ENCODE measurements at places on chromosomes 3 and 15. TPM values are rescaled to one million over a fixed set of nuclear protein-coding genes. Genes with fewer than 3 reads are reported as not detected.

- no peak for DNase-seq
Measured at GRCh38 chr15:58758141-58758540, 8.6 kb upstream of the ADAM10 start.

Gene MB21D2
- 17.7 TPM for total RNA-seq

Gene TMEM44
- 9.4 TPM for total RNA-seq

Gene GRIP2
- not detected for total RNA-seq

GRCh38 chr3:29331456-29332194, 50.8 kb downstream of the RBMS3 start:
- no peak for DNase-seq

- no peak for DNase-seq
Measured at GRCh38 chr3:48268936-48269561, 28.1 kb downstream of the ZNF589 start.

DNA sequence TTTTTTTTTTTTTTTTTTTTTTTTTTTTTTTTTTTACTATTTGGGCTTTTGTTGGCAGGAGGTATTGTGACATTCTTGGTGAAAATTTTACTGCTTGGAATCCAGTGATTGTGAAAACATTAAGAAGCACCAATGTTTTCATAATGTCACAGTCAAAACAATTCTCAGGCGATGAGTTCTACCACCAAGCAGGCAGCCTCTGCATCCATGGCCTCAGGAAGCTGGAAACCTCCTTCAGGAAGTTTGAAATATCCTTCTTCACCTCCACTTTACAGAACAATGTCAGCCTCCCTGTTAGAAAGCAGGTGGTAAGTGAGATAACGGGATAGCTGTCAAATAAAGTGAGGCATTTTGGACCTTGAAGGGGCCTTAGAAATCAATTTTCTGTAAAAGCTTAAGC, 98.3 kb downstream of the MEX3B start:
- DNase-seq: no peak

DNA sequence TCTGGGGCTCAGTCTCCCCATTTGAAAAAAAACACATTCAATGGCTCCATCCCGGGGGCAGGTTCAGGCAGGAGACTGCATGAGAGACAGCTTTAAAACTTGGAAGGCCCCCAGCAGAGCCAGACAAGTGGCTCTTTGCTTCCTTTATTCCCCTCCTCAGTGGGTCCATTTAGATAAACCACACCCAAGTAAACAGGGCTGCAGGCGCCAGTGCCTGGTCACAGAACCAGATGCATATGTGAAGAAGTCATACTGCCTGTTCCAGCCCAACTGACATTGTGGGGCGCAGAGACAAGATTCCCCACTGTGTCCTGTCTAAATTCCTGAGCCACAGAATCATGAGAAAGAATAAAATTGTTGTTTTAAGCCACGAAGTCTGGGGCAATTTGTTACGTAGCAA, 9.0 kb downstream of the FBN1 start:
- DNase-seq: no peak

DNA sequence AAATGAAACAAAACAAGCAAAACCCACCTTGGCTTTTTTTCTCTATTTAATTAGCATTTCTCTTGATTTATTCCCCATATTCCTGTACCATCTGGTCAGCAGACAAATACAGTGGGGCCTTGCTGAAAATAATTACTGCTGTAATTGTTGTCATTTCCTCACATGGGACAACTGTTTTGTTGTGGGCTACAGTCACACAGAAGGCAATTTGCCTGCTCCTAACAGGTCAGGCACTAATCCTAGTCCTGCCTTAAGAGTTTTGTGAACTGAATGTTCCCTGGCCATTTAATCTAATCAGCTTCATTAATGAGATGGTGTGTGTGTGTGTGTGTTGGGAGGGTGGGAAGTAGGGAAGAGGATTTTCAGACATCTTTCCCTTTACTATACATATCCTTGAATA, 11.6 kb downstream of the TRPC1 start:
- DNase-seq: no peak

DNA sequence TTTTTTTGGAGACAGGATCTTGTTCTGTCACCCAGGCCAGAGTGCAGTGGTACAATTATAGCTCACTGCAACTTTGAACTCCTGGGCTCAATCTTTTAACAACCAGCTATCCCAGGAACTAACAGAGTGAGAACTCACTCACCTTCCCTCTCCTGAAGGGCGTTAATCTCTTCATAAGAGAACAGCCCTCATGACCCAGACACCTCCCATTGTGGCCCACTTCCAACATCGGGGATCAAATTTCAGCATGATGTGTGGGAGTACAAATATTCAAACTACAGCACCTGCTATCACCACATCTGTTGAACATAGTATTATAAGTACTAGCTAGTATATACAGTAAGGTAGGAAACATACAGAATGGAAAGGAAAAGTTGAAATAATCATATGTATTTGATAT, 132.5 kb downstream of the DOCK3 start:
- DNase-seq: no peak
